ENCODE measurements at places on chromosomes 2 and 18.
A peak's percentile ranks its signal among the peaks of the same experiment; 100 is the strongest.

GRCh38 chr2:208440716-208441115 lies 34.1 kb downstream of the PTH2R start:
- no peak for DNase-seq

DNA sequence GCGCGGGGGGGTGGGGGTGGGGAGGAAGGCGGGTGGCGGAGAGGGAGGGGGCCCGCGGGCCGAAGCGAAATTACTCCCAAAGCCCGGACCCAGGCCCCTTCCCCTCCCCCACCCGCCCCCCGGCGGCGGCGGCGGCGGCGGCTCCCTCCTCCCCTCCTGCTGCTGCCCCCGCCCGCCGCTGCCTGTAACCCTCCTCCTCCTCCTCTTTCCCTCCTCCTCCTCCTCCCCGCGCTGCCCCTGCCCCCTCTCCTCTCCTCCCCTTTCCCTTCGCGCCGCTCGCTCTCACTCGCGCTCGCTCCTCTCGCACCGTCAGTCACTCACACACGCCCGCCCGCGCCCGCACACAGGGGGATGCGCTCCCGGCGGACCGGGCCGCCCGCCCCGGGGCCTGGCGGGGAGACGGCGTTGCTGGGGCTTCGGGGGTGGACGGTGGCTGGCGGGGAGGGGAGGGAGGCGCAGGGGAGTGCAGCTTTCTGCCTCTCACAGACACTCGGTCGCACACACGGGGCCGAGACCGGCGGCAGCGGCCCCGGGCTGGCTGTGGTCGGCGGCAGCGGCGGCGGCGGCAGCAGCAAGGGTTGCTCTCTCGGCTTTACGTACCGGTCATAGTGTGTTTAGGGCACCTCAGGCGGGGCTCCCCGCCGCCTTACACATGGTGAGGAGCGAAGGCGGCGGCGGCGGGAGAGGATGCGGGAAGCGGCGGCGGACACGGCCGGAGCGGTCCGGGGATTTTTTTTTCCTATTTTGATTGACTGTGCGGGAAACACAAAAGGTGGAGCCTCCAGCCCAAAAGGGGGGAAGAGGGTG lies 405 bp downstream of the SP3 start:
- peak; percentile 97 for DNase-seq

- DNase-seq, result no peak
Measured at GRCh38 chr2:152175012-152175367, 573 bp downstream of the STAM2 start.

- DNase-seq, result no peak
Measured at GRCh38 chr2:220123751-220124150, 496.3 kb downstream of the SLC4A3 start.

GRCh38 chr2:228840113-228840742 lies 430.9 kb downstream of the PID1 start:
- DNase-seq, result no peak

GRCh38 chr18:78582181-78582709 lies 397.4 kb upstream of the SALL3 start:
- no peak for DNase-seq

DNA sequence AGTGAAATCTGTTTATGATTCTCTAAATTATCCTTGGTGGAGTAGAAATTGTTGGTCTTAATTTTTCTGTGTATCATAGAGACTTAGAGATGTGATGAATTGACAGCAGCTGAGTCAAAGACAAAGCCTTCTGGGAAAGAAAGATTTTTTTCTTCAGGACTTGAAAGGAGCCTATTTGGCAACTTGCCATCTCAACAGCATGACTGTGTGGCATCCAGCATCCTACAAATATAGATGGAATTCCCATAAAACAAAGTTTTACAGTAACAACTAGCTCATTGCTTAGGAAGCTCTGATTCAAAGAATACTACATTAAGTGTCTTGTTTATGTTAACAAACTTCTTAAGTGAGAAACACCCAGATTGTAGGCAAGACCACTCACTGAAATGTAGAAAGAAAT lies 79.2 kb upstream of the SETBP1 start:
- DNase-seq, result no peak

DNA sequence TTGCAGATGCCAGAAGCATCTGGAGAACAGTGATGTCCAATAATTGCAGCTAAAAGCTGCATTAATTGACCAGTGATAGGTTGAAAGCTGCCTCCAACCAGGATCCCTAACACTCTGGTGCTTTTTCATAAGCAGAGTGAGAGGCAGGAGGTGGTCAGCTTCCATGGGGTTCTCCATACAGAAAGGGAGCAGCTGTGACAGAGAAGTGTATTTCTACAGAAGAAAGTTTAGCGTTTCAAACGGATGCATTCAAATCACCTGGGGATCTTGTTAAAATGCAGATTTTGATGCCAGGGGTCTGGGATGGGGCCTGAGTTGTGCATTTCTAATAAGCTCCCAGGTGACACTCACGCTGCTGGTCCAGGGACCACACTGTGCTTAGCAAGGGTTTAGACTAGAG lies 216.5 kb upstream of the NRP2 start:
- DNase-seq, result no peak

GRCh38 chr2:113260991-113261390 lies 17.7 kb downstream of the PAX8 start:
- peak; percentile 55 for DNase-seq

GRCh38 chr18:55323051-55323994 lies 264.7 kb downstream of the TCF4 start:
- no peak for DNase-seq

- no peak for DNase-seq
Measured at GRCh38 chr2:77179297-77179696, 342.9 kb downstream of the LRRTM4 start.

DNA sequence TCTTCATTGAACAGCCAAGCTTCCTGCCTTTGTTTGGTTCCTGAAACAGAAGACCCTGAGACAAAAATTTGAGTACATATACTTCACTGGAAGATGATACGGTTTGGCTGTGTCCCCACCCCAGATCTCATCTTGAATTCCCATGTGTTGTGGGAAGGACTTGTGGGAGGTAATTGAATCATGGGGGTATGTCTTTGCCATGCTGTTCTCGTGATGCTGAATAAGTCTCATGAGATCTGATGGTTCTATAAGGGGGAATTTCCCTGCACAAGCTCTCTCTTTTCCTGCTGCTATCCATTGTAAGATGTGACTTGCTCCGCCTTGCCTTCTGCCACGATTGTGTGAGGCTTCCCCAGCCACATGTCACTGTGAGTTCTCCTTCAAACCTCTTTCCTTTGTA lies 76.5 kb downstream of the BABAM2 start:
- DNase-seq, result no peak

DNA sequence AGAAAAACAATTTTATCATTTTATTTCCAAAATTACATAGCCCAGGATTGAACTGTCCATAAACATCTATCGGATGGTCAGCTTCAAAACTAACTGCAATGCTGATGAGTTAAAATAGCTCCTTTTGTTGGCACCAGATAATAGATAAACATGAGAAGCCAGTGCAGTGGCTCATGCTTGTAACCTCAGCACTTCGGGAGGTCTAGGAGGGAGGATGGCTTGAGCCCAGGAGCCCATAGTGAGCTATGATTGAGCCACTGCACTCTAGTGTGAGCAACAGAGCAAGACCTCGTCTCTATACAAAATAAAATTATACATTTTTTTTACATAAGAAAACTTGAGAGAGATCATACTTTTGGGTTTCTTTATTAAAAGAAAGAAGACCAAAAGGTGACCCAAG lies 34.6 kb upstream of the IMPA2 start:
- peak; percentile 78 for DNase-seq

- no peak for DNase-seq
Measured at GRCh38 chr2:49686897-49687442, 532.7 kb upstream of the FSHR start.

GRCh38 chr18:14769381-14769780 lies 21.4 kb downstream of the ANKRD30B start:
- no peak for DNase-seq

DNA sequence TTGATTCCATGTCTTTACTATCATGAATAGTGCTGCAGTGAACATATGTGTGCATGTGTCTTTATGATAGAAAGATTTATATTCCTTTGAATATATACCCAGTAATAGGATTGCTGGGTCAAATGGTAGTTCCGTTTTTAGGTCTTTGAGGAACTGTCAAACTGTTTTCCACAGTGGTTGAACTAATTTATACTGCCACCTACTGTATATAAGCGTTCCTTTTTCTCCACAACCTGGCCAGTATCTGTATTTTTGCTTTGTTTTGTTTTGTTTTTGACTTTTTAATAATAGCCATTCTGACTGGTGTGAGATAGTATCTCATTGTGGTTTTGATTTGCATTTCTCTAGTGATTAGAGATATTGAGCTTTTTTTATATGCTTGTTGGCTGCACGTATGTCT lies 641.6 kb downstream of the SUCLG1 start:
- DNase-seq, result peak; percentile 60

GRCh38 chr2:114083717-114084387 lies 194.0 kb downstream of the ACTR3 start:
- no peak for DNase-seq

GRCh38 chr18:30781601-30782000 lies 260.9 kb downstream of the DSC3 start:
- DNase-seq, result no peak

All from hematopoietic multipotent progenitor cell treated with erythropoietin and hydrocortisone succinate and interleukin-3 and kit ligand, for 4 days (in vitro differentiated cells).